ENCODE measurements at places on chromosomes 6 and 20.

DNA sequence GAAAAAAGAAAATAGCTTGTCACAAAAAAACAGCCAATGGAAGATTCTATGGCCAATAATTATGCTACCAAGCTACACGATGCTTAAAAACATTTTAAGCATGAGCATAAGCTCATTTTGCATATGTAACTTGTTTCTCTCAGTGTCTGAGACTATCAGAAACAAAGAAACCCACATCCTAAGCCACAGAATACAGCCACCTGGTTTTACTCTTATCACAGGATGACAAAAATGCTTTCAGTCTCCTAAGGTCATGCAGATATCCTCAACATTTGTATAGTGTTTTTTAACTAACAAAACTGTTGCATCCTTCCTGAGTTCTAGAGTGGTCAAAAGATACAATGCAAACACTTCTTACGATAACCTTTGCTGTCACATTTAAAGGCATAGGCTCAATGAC is 172.1 kb upstream of the RUNX2 start:
- no peak for DNase-seq

DNA sequence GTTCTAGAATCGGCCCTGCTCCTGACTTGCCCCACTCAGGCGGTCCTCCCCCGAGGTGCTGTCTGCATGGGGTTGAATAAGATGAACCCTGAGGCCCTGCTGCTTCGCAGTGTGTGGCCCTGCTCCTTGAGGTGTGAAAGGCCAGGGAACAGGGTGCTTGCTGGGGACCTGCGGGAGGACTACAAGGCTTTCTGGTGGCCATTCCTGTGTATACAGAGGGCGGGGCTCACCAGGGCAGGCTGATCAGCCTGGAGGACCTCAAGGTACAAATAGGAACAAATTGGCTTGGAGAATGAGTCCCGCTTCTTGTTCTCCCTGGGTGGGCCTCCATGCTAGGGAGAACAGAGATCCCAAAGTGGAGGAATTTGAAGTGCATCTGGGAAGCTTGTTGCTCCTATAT is 5.7 kb downstream of the NOTCH4 start:
- no peak for DNase-seq

- peak; percentile 72 for DNase-seq
Observed at GRCh38 chr6:79420054-79420453, 117.2 kb downstream of the LCA5 start.

DNA sequence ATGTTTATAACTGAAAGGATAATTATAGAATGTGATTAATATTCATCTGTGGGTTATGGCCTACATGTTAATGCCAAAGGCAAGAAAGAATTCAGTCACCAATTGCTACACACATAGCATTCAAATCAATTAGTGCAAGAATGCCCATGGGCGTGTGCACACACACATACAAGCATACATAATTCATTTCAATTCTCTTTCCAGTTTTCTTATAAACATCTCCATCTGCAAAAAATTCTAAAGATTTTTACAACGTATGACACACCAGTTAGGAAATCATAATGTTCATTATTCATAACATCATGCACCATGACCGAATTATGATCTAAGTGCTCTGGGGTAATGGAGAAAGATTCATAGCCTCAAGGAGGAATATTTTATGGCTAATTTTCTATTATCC is 111.0 kb upstream of the ADTRP start:
- DNase-seq = no peak

DNA sequence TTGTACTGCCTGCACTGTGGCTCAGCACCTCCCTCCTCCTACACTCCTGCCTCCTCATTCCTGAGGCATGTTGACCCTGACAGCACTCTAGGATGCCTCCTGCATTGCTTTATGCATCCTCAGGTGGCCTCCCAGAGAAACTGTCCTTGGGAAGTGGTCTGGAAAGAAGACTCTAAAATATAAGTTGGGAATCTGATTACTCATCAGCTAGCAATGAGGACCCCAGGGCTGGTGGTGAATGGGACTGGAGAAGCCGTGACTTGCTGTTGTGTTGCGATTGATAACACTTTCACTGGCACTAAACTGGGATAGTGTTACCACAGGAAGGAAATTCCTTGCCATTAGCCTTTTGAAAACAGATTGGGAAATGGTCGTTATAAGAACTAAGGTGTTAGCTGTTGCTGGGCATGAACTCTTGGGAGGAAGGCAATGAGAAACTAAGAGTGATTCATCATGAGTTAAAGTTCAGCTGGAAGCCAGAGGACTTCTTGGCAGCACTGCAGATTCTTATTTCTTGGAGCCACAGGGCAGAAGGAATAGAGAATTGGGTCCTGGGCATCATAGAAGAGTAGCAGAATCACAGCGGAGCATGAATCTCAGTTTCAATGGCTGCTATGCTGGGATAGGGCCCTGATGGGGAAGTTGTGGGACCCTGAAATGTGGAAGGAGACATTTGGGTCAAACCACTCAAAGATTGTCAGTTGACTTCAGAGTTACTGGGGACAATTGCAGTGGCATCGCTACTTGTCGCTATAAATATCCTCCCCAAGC is 10.1 kb upstream of the SIRPD start:
- peak; percentile 15 for DNase-seq

DNA sequence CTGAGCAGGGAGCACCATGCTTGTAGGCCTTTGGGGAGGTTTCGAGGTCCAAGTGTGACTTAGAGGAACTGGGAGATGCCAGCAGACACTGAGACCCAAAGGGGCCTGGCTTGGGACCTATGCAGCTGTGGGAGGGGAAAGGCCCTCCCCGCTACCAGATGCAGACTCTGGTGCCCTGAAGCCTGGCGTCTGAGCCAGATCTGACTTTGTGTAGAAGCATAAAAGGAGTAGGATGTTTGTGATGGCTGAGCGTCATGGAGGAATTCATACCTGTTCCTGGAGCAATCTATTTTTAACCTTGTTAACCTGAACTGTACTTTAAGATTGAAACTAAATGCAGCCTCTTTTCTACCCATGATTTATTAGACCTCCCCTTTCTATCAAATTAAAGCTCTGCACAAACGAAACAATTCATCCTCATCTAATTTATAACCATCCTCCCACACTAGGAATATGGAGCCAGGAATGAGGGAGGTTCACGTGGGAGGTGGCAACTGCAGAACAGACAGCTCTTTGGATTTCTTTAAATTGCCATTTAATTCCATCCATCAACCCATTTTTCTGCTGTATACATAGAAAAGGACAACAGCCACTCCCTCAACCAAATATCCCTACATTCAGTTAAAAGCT is 172.6 kb upstream of the AGPAT4 start:
- DNase-seq = peak; percentile 52

- DNase-seq = no peak
Observed at GRCh38 chr20:63381781-63382431, 20.8 kb upstream of the CHRNA4 start.

DNA sequence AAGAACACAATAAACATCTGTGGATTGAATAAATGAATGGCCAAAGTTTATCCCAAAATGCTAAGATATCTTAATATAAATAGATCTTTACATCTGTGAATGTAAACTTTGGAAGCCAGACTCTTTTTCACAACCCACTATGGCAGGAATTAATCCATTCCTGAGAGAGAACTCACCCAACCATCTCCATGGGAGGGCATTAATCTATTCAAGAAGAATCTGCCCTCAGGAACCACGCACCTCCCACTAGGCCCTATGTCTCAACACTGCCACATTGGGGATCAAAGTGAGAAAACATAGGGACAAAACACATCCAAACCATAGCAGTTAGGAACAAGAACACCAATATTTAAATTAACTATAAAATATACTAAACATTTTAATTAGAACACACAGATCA is 3.4 kb downstream of the UBE3D start:
- no peak for DNase-seq
